ENCODE measurements at places on chromosomes 4 and X.

- DNase-seq, result no peak
Observed at GRCh38 chr4:95701500-95702170, 138.3 kb upstream of the PDHA2 start.

DNA sequence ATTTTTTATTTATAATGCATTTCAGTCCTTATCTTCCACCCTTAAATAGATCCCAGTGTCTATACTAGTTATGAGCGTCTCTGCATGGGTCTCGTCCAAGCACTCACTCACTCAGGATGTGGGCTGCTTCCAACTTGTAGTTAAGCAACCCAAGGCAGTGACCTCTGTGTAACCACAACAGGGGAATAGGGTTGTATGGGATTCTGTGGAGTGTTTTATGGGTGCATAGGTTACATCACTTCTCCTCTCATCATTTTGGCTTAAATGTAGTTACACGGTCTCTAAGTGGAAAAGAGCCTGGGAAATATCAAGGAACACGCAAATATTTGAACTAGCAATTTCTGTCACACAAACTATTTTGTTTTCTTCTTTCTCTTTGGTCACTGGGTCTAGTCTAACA lies 931.0 kb downstream of the STIM2 start:
- DNase-seq, result no peak

- DNase-seq, result no peak
Observed at GRCh38 chr4:150123796-150124677, 45.8 kb downstream of the DCLK2 start.

- no peak for DNase-seq
Observed at GRCh38 chr4:169142391-169142790, 128.4 kb downstream of the SH3RF1 start.

GRCh38 chr4:41640906-41641305 lies 102.9 kb downstream of the LIMCH1 start:
- DNase-seq, result no peak

- DNase-seq, result no peak
Observed at GRCh38 chr4:118587116-118587831, 97.9 kb upstream of the METTL14 start.

DNA sequence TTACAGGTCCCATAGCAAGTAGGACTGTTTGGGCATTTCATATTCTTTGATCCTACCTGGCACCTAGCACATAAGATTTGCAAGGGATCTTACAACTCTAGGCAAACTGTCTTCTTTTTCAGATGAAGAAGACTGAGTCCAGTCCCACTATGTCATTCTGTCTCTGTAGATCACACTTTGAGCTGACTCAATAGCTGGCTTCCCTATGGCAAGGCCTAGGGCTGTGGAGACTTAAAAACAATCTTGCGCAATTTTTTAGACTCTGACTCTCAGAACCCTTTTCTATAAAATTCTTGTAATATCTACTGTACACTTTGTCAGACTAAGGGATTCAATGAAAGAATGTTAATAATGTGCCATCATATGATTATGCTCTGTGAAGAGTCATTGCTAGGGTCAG lies 26.7 kb downstream of the OTC start:
- DNase-seq, result no peak

DNA sequence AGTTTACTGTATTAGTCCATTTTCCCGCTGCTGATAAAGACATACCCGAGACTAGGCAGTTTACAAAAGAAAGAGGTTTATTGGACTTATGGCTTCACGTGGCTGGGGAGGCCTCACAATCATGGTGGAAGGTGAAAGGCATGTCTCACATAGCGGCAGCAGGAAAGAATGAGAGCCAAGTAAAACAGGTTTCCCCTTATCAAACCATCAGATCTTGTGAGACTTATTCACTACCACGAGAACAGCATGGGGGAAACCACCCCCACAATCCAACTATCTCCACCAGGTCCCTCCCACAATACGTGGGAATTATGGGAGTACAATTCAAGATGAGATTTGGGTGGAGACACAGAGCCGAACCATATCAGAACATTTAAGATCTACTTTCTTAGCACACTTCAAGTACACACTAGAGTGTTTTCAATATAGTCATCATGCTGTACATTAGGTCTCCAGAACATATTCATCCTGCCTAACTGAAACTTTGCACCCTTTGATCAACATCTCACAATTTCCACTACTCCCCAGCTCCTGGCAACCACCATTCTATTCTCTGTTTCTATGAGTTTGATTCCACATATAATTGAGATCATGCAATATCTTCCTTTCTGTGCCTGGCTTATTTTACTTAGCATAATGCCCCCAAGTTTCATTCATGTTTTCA lies 341.0 kb downstream of the ARHGAP24 start:
- no peak for DNase-seq

DNA sequence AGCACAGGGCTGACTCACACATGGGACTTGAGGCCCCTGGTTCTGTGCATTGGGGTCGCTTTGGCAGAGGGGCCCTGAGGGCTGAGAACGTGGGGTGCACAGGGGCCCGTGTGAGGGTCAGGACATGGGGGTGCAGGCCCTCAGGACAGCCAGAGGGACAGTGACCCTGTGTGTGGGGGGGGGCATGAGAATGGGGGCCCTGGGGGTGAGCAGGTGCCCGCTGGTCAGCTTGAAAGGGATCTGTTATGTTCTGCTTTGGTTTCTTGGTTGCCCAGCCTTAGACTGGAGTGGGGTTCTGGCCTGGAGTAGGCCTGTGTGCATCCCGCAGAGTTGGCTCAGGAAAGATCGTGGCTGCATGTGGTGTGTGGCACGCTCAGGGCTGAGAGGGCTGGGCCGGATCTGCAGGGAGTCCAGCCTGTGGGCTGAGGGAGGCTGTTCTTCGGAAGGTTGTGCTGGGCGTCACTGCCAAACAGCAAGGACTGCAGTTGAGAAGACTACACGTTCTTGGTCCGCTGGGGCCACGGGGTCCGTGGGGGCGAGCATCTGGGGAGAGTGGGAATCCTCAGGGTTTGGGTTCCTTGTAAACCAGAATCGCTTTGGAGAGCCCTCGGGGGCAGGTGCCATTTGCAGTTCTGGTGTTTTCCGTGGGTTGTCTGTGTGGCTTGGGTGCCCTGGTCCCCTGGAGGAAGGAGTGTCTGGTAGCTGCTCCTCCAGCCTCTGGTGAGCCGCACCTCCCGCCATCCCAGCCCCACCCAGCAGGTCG lies 15.2 kb upstream of the UVSSA start:
- no peak for DNase-seq
